ENCODE measurements at places on chromosomes 4 and X.

DNA sequence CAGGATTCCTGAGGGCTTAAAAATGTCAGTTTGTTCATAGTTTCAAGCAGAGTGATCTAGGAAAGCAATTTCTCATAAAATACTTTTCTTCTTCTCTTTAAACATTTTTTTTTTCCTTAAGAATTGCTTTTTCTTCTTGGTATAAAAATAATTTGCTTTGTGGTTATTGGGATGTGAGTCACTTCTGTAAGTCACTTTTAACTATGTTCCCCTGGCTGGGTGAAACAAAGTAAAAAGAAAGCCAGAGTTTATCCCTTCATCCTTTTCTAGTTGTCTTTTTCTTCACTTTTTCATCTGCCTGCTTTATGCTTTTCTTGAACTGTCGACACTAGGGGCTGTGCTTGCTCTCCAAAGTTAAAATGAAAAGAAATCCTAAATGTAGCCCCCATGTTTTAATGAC, 33.5 kb downstream of the ARSJ start:
- no peak for DNase-seq

- DNase-seq, result no peak
These were observed 84.9 kb upstream of the TBL1X start for GRCh38 chrX:9379697-9380551.

DNA sequence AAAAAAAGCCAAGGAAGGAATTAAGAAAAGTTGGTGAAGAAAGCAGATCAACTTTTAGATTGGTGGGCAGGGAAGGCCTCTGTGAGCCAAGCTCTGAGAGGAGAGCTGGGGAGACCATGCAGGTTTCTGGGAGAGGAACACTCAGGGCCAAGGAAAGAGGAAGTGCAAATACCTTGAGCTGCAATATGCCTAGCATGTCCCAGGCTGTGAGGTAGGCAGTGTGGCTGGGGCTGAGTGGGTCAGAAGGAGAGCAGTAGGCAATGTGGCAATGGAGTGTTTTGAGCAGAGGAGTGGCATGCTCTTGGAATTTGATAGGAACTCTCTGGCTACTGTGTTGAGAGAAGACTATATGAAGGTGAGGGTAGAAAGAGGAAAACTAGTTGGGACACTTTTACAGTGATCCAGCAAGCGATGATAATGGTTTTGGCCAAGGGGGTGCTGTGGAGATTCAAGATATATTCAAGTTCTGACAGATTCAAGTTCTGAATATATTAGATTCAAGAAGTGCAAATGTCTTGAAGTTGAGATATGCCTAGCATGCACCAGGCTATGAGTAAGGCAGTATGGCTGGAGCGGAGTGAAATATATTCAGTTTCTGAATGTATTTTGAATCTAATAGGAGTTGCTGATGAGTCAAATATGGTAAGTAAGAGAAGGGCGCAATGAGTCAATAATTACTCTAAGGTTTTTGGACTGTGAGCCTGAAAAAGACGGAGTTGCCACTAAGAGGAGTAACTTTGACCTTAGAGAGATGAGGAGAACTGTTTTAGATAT, 172.5 kb downstream of the CAMK2D start:
- peak; percentile 20 for DNase-seq

DNA sequence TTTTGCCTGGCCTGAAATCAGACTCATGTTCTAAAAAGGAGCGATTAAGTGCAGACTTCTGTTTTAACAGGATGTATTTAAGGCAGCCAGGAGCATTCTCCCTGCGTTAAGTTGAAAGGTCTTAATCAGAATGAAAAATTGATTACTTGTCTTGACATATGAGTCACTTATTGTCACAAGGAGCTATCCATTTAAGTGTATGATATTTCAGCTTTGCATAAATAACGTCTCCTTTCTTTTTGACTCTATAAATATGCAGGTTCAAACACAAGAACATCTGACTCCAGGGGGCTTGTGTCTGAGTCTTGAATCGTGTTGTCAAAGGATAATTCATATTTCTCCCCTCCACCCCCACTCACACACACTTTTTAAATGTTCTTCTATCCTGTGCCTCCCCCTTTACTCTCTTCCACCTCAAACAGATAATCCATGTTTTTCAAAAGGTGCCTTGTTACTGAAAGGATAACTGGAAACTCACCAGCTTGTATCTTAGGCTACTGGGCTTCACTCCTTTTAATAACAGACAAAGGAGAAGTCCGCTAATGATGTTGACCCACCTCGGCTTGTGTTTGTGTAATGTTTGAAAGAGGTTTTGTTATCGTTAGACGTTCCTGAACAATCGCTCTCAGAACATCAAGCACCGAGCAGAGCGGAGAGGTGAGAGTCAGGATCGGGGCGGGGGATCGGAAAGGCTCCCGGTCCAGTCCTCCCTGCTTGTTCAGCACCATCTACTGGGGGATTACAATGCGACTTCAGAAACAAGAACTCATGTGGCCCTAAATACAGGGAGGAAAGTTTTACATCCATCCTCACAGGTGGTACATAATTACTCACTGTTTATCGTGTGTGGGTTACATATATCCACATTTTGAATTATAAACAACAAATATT, 107.5 kb upstream of the RPL34 start:
- peak; percentile 38 for DNase-seq

GRCh38 chrX:25640276-25640675, 497.9 kb upstream of the MAGEB18 start:
- no peak for DNase-seq

- DNase-seq, result no peak
These were observed 171.1 kb downstream of the HHIP start for GRCh38 chr4:144817081-144817480.

DNA sequence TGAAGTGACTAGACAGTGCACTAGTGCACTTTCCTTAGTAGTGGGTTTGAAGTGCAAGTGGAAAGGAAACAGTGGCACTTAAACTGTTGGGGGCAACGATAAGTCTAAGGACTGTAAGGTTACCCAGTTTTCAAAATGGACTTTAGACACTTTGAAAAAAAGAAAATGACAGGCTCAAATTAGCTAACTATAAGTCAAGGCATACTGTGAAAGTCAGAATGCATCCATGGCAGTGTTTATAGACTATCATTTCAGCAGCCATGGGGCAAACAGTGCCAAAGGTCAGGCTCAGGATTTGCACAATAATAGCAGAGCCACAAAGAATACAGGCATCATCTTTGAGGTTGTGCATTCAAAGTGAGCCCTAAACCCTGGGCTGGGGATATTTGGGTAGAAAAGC, 104.4 kb downstream of the CXCL13 start:
- DNase-seq, result no peak

DNA sequence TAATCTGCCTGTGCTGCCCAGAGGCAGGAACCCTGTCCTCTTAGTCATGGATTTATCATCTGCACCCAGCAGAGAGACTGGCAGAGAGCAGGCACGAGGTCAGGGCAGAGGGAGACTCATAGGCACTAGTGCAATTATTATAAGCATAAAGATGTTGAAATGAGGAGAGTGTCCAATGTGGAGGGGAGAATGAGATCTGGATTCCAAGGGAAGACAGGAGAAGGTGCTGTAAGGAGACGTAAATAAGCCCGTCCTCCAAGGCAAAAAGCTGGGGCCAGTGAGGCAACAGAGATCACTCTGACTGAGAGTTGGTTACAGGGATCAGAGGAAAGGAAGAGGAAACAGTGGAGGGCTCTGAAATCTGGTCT, 406.2 kb downstream of the MAPK10 start:
- DNase-seq, result no peak

DNA sequence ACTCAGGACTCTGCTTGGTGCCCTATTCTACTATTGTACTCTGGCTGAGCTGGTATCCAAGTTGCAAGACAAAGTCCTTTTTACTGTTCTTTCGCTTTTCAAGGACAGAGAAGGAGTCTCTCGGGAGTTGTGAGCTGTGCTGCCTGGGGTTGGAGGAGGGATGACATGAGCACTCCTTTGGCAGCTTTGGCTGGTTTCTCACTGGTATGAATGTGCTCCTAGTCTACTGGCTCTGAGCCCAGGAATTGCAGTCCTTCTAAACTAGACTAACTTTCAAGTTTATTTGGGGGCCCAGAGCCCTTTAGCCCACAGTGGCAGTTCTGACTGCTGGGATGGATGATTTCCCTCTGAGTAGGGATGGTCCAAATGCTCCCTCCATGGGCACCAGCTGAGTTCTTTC, 997.1 kb downstream of the RAB28 start:
- no peak for DNase-seq

GRCh38 chr4:153027866-153028265, 91.7 kb downstream of the FHDC1 start:
- no peak for DNase-seq

- DNase-seq, result no peak
These were observed 446.9 kb downstream of the IL15 start for GRCh38 chr4:142083264-142083663.

DNA sequence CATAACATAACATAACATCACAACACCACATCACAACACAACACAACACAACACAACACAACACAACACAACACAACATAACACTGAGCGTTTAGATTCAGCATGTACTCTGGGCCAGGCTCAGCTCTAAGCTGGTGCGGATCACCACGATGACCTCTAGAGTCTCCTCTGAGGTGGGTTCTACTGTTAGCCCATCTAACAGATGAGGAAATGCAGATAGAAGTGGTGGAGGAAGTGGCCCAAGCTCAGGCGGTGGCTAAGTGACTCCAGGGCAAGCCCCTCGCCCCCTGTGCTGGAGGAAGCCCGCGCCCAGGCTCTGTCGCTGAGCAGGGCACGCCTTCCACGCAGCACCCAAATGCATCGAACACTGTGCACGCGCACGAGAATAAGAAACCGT, 45.3 kb upstream of the CDKN2AIP start:
- no peak for DNase-seq

DNA sequence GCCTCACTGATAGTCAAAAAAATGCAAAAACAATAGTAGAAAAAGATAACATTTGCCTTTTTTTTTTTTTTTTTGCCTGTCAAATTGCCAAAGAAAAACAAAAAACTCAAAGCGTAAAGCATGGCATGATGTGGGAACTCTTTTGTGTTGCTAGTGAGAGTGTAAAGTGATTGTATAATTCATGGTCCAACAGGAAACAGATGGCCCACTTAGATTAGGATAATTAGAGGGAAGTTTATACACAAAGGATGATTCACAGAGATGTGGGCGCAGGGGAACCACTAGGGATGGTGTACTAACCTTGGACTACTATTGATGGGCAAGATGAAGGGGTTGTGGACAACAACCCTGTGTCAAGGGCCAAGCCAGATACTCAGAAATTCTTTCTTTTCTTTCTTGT, 16.4 kb downstream of the MCUB start:
- DNase-seq, result no peak

DNA sequence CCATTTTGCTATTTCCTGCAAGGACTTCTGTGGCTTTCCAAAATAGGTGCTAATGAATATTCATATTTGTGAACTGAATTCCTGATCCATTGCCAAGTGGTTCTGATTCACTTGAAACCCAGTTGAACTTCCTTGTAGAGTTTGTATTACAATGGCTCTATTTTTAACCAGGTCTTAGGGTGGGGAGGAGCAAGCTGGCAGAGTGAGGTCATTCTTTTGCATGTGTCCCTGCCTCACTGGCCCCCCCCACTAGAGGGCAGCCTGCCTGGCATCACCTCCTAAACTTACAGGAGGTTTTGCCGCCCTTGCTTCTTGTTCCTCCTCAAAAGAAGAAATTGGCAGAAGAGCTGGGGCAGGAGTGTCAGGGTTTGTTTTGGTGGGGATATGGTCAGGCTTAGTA, 10.5 kb downstream of the PTTG2 start:
- DNase-seq, result peak; percentile 58

GRCh38 chrX:148501386-148502066, 1.1 kb downstream of the AFF2 start:
- peak; percentile 4 for DNase-seq

All from activated CD4-positive, alpha-beta T cell treated with anti-CD3 and anti-CD28 coated beads, Interleukin-10, Interleukin-2, amounts not matched to agents 100 ng/mL and 50 ng/mL, durations not matched to agents 16 hours and 8 hours (primary cell).